ENCODE measurements at places on chromosomes 1 and 21.

DNA sequence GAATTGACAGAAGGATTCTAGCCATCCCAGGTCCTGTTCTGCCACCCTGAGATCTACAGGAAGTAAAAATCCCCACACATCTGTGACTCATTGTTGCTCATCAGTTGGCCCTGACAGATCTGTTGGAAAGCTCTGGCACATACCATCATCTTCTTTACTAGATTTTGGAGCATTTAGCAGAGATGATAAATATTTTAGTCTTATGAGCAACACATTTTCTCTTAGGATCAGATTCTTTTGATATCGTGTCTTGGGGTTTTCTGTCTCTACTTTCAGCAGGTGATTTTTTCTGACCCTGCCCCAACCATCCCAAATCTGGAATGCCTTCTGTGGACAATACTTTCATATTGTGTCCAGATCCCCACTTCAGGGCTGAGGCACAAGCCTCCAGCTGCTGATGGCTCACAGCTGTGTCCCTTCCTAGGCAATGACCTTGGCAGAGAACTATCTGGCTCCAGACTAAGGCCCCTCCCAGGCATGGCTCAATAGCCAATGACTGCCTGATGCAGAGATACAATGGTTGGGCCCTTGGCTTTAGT, 102.8 kb downstream of the GDAP2 start:
- peak; percentile 83 for DNase-seq

DNA sequence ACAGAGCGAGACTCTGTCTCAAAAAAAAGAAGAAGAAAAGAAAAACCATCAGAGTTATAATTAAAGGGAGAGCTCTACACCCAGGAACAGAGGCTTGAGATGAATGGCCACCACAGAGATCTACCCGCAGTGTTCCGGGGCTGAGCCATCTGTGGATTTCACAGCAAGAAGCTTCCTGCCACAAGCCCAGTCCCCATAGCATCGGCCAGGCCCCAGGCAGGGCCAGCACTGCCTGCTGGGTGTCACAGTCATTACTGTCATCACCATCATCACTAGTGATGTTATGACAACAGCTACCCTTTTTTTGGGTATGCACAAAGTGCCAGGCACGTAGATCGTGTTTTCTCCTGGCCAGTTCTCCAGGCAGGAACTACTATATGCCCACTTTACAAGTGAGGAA, 111.6 kb upstream of the VAMP3 start:
- DNase-seq = no peak

DNA sequence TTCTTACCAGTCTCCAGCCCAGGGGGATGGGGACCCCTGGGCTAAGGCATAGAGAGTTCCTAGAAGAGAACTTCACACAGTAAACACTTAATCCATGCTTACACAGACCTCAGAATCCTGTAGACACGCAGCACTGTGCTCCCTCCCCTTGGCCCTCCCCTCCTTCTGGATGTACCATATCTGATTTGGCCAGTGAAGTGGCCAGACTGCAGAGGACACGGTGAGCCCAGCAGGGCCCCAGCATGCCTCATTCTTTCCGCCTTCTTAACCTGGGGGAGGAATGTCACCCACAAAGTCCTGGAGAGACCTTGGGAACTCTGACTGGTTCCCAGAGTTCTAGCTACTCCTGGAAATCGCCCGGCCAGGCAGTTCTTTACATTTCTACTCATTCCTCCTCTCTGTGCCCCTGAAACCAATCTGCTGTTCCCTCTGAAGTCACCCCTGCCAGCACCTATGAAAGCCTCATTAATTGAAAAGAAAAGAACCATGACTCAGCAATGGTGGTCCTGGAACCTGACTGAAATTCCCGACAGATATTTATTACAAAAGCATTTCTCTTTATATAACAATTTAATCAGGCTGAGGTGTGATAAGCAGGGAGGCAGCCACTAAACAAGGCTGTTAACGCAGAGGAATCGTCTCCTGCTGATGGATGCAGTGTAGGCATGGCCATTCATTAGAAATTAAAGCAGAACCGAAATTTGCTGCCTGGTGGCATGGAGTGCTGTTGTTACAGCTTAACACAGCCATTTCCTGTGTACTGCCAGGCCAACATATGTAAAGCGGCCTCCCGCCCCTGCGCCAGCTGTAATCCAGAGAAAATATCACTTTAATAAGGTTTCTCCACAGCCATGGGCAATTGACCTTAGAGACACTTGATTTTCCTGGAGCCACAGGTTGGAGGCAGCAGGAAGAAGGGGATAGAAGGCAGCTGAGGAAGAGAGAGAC, 74.6 kb upstream of the KCND3 start:
- DNase-seq = no peak

DNA sequence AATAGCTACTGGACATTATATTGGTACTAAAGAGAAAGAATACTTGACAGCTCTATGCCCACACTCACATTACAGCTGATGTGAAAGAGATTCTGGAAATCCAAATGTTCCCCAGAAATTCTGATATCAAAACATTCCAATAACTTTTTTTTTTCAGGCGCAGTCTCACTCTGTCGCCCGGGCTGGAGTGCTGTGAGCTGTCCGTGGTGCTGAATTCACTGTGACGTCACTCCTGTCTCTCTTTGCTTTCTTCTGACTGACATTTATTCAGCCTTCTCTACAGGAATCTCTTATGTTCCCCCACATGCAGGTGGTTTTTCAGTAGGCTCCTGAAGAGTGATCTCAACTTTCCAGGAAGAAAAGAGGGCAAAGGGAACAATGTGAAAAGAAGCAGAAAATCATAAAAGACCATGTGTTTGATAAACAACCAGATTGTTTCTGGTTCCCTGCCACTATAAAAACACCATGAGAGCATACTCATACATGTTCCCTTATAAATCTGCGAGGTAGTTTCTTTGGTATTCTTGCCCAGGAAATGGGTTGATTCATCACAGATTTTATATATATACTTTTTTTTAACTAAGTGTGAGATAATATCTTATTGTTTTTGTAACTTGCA, 6.2 kb downstream of the S100A7A start:
- DNase-seq = peak; percentile 53

GRCh38 chr1:164561007-164561406, 2.0 kb downstream of the PBX1 start:
- DNase-seq = peak; percentile 56

DNA sequence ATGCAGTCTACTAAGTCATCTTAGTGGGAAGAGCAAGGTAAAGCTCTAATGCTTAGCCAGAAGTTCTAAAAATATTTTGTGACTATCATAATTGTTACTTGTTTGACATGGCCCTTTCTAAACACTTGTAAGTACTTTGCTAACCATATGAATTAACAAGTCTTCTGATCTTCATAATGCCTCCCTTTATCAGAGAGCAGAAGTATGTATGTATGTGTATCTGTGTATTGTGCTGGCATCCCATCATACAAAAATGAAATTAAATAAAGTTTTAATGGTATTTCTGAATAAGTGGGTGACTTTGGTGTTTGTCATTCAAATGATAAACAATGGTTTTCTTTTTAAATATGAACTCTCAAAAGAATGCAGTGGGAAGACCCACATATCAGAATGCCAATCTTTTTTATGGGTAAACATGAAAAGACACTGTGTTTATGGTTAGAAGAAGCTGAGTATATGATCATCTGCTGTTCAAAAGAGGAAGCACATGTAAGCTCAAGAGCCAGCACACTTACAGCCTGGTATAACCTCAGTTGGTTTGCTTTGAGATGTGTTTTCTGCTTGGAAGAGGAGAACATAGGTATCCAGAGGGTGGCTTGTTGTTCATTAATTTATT, 159.6 kb downstream of the CLEC20A start:
- no peak for DNase-seq

DNA sequence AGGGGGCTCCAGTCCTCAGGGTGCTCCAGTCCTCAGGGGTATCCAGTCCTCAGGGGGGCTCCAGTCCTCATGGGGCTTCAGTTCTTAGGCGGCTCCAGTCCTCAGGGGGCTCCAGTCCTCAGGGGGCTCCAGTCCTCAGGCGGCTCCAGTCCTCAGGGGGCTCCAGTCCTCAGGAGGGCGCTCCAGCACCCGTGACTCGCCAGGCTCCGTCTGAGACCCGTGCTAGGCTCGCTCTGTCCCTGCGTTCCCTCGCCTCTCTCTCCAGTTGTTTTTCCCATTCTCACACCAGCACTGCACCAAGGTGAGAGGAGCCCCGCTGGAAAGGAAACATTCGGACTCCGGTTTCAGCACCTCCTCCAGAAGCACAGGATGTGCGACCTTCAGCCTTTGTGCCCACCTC, 9.4 kb upstream of the OR2M2 start:
- DNase-seq = no peak

GRCh38 chr1:33880305-33880704, 16.4 kb downstream of the HMGB4 start:
- no peak for DNase-seq

GRCh38 chr1:179872558-179872957, 5.0 kb downstream of the TOR1AIP2 start:
- no peak for DNase-seq

DNA sequence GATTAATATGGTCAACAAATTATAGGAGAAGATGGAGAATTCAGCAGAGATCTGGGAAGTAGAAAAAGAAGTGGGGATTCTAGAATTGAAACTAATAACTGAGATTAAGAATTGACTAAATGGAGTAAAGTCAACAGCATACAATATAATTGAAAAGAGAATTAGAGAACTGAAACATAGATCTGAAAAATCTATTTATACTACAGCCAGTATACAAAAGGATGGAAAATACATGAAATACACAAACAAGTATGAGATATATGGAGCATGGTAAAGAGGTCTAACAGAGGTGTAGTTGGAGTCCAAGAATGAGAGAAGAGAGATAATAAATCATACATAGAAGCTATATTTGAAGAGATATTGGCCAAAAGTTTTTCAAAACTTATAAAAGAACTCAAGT, 235.2 kb downstream of the FGGY start:
- no peak for DNase-seq

GRCh38 chr1:179043266-179043665, 17.6 kb downstream of the FAM20B start:
- DNase-seq = no peak

- no peak for DNase-seq
Observed at GRCh38 chr1:113255720-113256347, 134.5 kb upstream of the MAGI3 start.

- peak; percentile 29 for DNase-seq
Observed at GRCh38 chr1:236168716-236169429, 26.5 kb downstream of the GPR137B start.

DNA sequence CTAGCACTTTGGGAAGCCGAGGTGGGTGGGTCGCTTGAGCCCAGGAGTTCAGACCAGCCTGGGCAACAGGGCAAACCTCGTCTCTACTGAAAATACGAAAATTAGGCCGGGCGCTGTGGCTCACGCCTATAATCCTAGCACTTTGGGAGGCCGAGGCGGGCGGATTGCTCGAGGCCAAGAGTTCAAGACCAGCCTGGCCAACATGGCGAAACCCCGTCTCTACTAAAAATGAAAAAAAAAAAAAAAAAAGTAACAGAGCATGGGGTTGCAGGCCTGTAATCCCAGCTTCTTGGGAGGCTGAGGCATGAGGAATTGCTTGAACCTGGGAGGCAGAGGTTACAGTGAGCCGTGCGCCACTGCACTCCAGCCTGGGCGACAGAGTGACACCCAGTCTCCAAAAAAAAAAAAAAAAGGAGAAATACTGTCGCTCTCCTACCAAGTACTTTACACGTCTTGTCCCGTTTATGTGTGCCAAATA, 724 bp upstream of the NEK2 start:
- no peak for DNase-seq

GRCh38 chr1:231693361-231694074, 66.9 kb downstream of the DISC1 start:
- no peak for DNase-seq

All from astrocyte of the spinal cord (primary cell).